Upper lobe of right lung (tissue), 1 donor: ENCODE measurements at places on chromosomes 16 and 17. TPM values are rescaled to one million over a fixed set of nuclear protein-coding genes. Genes with fewer than 3 reads are reported as not detected.

The GDPD3 gene
- total RNA-seq, result 11.5 TPM

The SLFN12 gene
- total RNA-seq, result 12.4 TPM

The IRX5 gene
- 23.3 TPM for total RNA-seq

The DRC3 gene
- 3.3 TPM for total RNA-seq

GRCh38 chr16:87012954-87013938 is 303.9 kb downstream of the C16orf95 start:
- no peak overlapping the region for H3K4me3 ChIP-seq
- H3K36me3 ChIP-seq, result no peaks in the 10 kb centered on the region
- H3K4me1 ChIP-seq, result no peaks in the 10 kb centered on the region
- no peak overlapping the region for H3K27ac ChIP-seq
- DNase-seq, result no peak
- peaks cover 39% of the 10 kb centered on the region for H3K27me3 ChIP-seq

DNA sequence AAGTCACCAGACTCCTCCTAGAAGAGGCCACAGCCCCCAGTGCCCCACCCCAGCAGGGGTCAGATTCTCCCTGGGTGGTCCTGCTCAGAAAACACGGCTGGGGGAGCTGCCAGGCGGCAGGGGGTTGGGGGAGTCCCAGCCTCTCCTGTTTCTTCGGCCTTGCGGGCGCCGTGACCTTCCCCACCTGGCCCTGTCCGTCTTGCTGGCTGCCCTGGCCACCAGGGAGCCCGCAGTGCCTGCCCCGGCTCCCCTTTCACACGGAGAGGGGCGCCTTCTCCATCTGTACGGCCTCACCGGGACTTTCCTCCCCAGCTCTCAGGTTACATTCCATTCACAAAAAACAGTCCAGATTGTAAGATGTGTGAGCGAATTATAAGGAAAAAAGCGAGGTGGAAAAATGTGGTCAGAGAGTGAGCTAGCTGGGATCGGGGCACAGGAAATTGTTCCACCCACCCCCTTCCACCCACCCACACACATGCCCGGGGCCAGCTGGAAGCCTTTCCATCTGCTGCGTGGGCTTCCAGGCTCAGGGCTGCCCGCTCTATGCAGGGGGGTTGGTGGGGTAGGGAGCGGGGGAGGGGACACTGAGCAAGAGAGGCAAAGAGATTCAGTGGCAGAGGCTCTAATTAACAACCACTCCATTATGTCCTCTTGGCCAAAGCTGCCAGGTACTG is 14.6 kb upstream of the CIBAR2 start:
- no peaks in the 10 kb centered on the region for H3K27me3 ChIP-seq
- H3K4me3 ChIP-seq, result no peak overlapping the region
- no peak for DNase-seq
- no peak overlapping the region for H3K27ac ChIP-seq

DNA sequence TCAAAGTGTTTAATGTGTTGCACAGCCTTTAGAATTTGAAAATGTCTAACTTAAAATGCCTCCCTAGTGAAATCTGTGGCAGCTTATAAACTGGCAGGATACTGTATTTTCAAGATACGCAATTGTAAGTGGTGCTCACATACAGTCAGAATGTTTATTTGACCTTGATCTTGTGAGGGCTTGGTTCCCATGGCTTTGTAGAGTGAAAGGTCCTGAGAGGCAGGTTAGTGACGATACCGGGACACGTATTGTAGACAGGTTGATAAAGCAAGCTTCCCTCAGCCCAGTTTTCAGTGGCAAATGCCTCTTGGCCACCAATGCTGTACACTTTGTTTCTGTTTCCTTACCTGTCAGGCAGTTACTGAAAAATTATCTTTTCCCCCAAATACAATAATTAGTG is 426.6 kb downstream of the MAF start:
- DNase-seq, result no peak
- peaks cover 8% of the 10 kb centered on the region for H3K4me1 ChIP-seq
- no peak overlapping the region for H3K27ac ChIP-seq
- H3K4me3 ChIP-seq, result no peak overlapping the region
- no peaks in the 10 kb centered on the region for H3K36me3 ChIP-seq
